Activated CD4-positive, alpha-beta memory T cell treated with anti-CD3 and anti-CD28 coated beads for 36 hours (primary cell): ENCODE measurements at places on chromosomes 1 and 21. TPM values are rescaled to one million over a fixed set of nuclear protein-coding genes. Genes with fewer than 3 reads are reported as not detected.

DNA sequence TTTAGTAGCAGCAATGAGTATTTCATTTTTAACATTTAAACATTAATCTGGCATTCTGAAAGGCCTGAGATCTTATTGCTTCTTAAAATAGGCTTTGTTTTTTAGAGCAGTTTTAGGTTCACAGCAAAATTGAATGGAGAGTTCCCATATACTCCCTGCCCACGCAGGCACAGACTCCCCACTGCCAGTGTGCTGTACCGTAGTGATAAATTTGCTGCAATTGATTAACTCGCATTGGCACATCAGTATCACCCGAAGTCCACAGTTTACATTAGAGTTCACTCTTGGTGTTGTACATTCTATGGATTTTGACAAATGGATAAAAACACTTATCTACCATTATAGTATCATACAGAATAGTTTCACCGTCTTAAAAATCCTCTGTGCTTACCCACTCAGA, 71.8 kb upstream of the ERRFI1 start:
- DNase-seq, result no peak
- H3K36me3 ChIP-seq, result no peaks in the 10 kb centered on the region
- H3K4me1 ChIP-seq, result peaks cover 39% of the 10 kb centered on the region
- H3K4me3 ChIP-seq, result no peak overlapping the region

ERICH3 gene
- not detected for total RNA-seq

DNA sequence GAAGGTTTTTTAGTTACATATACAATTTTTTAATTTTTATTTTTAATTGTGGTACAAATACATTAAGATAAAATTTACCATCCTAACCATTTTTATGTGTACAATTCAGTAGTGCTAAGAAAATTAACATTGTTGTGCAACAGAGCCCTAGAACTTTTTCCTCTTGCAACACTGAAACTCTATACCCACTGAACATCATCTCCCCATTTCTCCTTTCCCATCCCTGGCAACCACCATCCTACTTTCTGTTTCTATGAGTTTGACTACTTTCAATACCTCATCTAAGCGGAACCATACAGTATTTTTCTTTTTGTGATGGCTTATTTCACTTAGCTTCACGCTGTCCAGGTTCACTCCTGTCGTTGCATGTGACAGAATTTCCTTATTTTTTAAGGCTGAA, 54.1 kb downstream of the PALMD start:
- peaks cover 10% of the 10 kb centered on the region for H3K4me1 ChIP-seq
- H3K27ac ChIP-seq, result no peak overlapping the region
- H3K27me3 ChIP-seq, result peaks cover 14% of the 10 kb centered on the region

GPR3 gene
- 1.3 TPM for total RNA-seq

DNA sequence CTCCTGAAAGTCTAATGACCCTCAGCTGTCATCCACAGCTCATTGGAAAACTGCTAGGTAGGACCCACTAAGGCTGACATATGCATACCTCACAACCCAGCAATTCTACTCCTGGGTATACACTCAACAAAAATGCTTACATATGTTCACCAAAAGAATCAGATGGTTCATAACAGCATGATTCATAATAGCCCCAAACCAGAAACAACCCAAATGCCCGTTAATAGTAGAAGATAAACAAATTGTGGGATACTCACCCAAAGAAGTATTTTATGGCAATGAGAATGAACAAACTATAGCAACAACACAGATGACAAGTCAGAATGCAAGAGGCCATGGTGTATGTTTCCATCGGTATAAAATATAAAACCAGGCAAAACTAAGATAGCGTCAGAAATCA, 124.6 kb downstream of the HLCS start:
- no peak overlapping the region for H3K27ac ChIP-seq
- H3K4me1 ChIP-seq, result no peaks in the 10 kb centered on the region
- no peaks in the 10 kb centered on the region for H3K27me3 ChIP-seq
- no peak overlapping the region for H3K4me3 ChIP-seq
- DNase-seq, result no peak
- no peaks in the 10 kb centered on the region for H3K36me3 ChIP-seq

DNA sequence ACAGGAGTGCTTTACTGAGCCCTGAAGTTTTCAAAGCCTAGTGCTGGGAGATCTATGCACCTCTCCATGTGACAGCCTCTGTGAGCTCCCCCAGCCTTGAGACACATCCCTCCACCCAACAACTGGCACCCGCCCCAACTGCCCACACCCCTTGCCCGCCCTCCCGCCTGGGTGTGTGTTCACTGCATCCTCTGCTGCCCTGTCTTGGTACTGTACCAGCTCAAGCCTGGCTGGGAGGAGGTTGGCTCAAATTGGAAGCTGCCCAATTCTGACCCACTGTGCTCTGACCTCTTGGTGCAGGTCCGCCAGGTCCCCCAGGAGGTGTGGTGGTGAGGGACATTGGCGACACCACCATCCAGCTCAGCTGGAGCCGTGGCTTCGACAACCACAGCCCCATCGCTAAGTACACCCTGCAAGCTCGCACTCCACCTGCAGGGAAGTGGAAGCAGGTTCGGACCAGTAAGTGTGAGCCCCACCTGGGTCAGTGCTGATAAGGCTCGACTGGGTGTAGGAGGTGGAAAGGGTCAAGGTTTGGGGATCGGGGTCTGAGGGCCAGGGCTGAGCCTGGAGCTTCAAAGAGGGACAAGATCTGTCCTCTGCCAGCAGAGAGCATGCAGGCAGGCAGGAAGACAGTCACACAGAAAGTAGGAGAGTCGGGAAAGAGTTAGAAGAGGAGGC, 18.0 kb downstream of the TMEM81 start:
- H3K36me3 ChIP-seq, result no peaks in the 10 kb centered on the region
- no peak overlapping the region for H3K27ac ChIP-seq
- no peaks in the 10 kb centered on the region for H3K4me1 ChIP-seq
- no peak for DNase-seq
- H3K4me3 ChIP-seq, result no peak overlapping the region

- H3K27me3 ChIP-seq, result no peaks in the 10 kb centered on the region
- peaks cover 38% of the 10 kb centered on the region for H3K36me3 ChIP-seq
- H3K4me1 ChIP-seq, result peaks cover 31% of the 10 kb centered on the region
- no peak overlapping the region for H3K4me3 ChIP-seq
- peak overlapping the region; percentile 61 for H3K27ac ChIP-seq
Measured at GRCh38 chr1:51433972-51434510, 85.0 kb downstream of the EPS15 start.

GRCh38 chr1:45354838-45355237, 14.6 kb upstream of the MUTYH start:
- no peak for DNase-seq
- no peaks in the 10 kb centered on the region for H3K36me3 ChIP-seq
- H3K4me3 ChIP-seq, result no peak overlapping the region
